ENCODE measurements at places on chromosomes 6 and 20. TPM values are rescaled to one million over a fixed set of nuclear protein-coding genes. Genes with fewer than 3 reads are reported as not detected.

DNA sequence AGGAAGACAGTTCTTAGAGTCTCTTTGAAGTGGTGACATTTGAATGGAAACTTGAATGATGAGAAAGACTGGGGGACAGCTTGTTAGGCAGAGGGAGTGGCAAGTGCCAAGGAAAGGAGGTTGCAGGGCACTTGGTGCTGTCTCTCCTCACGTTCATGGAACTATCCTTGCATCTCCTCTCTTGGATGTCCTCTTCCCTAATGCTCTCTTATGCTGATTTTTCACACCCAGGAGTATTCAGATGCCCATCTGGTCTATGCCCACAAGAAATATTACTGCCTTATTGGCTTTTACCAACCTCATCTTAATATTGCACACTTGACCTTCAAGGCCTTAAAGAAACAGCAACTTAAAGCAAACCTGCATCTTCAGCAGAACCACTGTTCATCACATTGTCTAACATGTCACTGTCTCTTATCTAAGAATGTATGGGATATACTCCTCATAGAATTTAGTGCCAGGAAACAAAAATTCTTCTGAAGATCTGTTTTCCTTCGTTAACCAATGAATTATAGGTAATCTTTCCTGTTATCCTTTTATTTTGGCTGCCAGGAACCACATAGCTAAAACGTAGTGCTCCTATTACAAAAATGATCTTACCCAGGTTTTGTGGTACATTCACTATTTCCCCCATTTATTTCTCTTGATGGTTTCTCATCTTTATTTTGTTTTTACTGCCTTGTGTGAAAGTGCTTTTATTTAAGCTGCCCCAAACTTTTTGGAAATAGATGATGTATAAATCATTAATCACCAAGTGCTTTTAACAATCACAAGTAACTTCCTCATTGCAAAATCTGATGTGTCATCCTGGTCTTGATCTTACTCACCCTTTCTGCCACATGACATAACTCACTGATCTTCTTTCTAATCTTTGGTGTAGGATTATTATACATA lies 12.8 kb downstream of the RGS17 start:
- no peak for DNase-seq

GRCh38 chr6:135086414-135086764 lies 31.8 kb upstream of the HBS1L start:
- DNase-seq, result no peak

NR2E1 gene
- polyA plus RNA-seq, result 3.0 TPM

PRSS16 gene
- polyA plus RNA-seq, result 24.8 TPM

DNA sequence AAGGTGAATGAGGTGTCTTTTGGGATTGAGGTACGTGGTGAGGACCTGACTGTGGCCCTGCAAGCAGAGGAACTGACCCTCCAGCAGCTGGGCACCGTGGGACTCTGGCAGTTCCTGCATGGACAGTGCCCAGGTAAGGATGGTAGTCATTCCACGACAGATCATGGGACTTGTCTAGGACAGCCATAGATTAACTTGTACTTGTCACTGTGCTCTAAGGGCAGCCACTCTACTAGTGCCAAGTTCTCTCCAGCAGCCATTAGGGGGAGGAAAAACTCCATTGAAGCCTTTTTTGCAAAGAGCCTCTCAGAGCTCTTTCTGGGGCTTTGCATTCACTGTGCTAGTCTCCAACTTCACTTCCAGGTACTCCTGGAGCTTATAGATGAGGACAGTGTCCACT lies 20.4 kb downstream of the TAF11 start:
- no peak for DNase-seq

DNA sequence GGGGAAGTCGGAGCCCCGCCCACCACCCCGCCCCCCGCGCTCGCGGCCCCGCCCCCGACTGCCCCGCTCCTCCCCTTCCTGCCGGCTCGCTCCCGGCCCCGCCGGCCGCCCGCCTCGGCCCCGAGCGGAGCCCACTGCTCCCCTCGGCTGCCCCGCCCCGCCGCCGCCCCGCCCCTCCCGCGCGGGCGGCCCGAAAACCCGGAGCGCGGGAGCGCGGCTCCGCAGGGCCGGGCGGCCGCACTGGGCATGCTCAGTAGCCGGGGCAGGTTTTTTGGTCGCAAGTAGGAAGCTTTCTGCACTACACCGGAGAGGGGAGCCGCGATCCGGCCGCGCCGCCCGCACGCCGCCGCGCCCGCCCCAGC lies at the start of gene CDYL:
TSS of gene CDYL (plus strand) at position 274 of the 362 bp plus-strand sequence. CDS start 380 bp downstream, outside the sequence.
- DNase-seq, result peak; percentile 95

DNA sequence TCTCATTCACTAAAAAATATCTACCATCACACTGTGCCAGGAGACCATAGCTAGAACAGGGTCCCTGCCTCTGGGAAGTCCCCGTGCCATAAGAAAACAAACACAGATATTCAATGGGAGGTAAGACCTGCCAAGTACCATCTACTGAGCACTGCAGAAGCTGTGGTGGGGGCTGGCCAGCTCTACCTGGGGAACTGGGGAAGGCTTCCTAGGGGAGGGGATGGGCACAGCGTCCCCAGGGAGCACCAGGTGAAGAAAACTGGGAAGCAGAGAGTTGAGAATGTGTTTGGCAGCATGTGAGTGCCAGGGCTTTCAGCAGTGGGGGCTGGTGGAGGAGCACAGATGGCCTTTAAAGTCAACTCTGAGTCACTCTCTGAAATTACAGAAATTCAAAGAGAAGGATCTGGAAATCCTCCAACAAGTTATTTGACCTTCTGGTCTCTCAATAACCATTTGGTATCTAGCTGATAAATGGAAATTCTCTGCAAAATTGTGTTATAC lies 85.2 kb downstream of the SHLD1 start:
- DNase-seq, result no peak

GRCh38 chr20:20363434-20363798 lies 4.5 kb upstream of the INSM1 start:
- no peak for DNase-seq

CRISP2 gene
- polyA plus RNA-seq, result not detected

BHLHE23 gene
- polyA plus RNA-seq, result not detected

TGIF2 gene
- 1.9 TPM for polyA plus RNA-seq

HLA-DMA gene
- 27.3 TPM for polyA plus RNA-seq

DNA sequence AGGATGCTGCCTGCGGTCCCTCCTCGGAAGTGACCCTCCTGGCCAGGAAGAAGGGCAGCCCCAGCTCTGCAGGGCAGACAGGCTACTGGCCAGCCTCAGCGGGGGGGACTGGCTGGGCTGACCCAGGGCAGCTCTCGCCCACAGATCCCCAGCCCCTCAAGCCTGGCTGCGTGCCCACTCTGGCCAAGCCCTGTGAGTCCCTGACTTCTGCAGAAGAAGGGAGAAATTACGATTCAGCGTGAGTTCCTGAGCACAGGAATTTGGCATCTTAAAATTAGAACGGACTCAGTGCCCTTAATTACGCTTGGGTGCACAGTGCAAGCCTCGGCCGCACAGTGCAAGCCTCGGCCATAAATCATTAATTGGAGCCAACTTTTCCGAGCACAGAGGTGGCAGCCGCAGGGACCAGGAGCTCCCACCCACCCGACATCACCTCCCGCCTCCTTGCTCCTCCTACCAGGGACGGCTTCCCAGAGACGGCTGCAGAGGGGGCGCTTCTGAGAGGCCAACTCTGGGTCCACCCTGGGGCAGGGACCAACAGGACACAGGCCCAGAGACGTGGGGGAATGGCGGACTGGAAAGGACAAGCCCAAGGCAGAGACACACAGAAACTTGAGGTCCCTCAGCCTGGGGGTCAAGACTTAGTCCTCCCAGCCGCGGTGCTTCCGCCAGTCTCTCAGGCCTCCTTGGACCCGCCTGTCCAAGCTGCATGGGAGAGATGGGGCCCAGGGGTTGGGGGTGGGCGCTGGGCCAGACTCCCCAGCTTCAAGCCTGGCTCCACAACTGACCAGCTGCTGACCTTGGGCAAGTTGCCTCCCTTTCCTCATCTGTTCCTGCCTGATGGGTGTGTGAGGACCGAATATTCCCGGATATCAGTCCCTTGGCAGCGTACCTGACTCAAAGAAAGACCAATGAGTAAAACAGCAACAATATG lies 165.4 kb downstream of the TAF4 start:
- DNase-seq, result no peak

DNA sequence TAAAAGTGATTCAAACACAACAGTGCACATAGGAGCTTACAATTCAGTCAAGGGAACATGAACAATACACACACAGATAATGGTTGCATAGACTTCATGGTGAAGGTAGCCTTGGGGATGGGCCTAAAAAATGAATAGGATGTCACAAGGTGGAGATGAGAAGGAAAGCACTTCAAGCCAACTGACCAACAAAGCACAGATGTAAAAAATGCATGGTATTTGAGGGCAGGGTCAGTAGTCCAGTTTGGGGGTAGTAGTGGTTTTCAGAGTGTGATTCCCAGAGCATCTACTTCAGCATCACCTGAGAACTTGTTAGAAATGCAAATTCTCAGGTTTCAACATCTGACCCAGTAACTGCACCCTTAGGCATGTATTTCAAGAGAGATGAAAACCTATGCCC lies 88.9 kb downstream of the PERP start:
- no peak for DNase-seq

HAO1 gene
- not detected for polyA plus RNA-seq

GRCh38 chr20:25245461-25245860 lies 2.4 kb upstream of the PYGB start:
- no peak for DNase-seq

HLA-DRB1 gene
- polyA plus RNA-seq, result 20.2 TPM

C6orf58 gene
- polyA plus RNA-seq, result not detected

FITM2 gene
- 7.6 TPM for polyA plus RNA-seq

GRCh38 chr6:35084511-35085203 lies 56.5 kb downstream of the TCP11 start:
- no peak for DNase-seq

ELOVL2 gene
- polyA plus RNA-seq, result 25.3 TPM

GRCh38 chr6:24214984-24215383 lies 89.0 kb downstream of the NRSN1 start:
- DNase-seq, result no peak

GRCh38 chr6:12238219-12238618 lies 51.9 kb upstream of the EDN1 start:
- no peak for DNase-seq

HTR1B gene
- polyA plus RNA-seq, result 0.48 TPM

DNA sequence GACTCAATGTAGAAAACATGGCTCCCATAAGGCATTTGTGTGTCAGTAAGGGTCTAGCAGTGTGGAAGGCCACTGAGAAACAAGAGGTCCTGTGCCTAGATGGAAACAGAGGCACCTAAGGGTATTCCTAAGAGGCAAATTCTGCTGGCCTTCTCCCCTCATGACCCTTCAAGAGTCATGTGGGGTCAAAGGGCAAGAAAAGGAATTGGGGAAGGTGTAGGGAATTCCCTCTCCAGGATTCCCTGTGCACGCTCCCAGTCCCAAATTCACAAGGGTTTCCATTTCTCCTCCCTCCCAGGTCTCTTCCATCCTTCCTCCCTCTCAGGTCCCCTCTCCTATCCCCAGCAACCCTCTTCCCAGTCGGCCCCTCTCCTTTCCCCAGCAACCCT lies 568 bp downstream of the AGPAT1 start:
- DNase-seq, result no peak

GABRR2 gene
- not detected for polyA plus RNA-seq

DNA sequence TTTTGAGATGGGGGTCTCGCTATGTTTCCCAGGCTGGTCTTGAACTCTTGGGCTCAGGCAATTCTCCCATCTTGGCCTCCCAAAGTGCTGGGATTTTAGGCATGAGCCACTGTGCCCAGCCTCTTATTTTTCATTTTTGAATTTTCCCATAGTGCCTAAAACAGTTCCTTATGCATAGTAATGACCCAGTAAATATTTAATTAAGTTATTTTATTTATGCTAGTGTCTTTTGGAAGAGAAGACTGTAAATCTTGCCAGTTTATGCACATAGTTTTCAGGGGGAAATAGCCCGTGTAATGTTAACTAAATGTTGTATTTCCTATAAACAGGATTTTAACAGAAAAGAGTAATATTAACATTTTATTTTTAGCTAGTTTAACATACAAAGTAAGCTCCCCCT lies 60.3 kb downstream of the AFG1L start:
- no peak for DNase-seq

DNA sequence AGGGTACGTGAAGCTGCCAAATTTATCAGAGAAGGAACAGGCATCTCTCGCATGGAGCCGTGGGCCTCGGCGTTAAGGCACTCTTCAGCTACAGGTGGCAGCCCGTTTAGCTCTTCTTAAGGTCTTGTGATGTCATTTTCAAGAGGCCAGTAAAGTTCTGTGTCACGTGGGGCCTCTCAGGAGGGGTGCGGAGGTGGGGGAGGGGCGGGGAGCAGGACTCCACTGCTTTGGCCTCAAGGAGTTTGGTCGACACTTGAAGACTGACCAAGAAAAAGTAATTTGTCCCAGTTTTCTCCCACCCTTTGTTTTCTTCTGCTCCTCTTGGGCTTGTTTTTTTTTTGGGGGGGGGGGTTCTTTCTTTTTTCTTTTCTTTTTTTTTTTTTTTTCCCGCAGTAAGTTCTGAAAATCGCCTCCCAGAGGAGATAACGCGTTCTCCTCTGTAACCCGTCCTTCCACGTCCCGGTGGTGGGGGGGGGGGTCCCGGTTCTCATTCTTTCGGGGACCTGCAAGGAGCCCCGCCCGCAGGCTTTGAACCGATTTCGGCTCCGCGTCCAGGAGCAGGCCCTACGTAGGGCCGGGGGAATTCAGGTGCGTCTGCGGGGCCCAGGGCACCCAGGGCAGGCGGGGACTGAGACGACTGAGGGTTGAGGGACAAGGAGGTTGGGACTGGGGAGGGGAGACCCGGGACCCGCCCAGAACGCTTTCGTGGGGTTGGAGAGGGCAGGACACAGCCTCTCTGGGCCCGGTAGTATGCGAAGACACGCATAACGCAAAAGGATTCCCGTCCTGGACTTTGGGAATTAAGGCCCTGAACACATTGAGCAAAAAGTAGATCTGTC lies 26.0 kb downstream of the GPX6 start:
- DNase-seq, result peak; percentile 20

GRCh38 chr6:108331982-108332381 lies 37.1 kb downstream of the AFG1L start:
- DNase-seq, result no peak

DNA sequence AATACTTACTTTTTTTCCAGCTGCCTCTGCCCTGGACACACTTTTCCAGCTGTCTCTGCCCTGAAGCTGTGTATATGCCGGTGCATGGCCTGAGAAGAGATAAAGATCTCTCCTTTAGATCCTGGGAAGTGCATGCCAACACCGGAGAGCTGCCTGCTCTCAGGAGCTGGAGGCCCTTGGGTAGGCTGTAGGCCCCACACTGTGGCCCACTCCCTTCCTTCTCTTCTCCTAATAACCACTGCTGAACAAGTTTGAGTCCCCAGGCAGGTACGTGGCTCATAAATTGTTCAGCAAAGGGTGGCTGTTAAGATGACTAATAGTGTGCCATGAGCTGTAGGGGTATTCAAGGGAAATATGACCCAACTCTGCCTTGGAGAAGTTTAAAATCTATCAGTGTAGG lies 102.5 kb downstream of the CD24 start:
- DNase-seq, result no peak

DNA sequence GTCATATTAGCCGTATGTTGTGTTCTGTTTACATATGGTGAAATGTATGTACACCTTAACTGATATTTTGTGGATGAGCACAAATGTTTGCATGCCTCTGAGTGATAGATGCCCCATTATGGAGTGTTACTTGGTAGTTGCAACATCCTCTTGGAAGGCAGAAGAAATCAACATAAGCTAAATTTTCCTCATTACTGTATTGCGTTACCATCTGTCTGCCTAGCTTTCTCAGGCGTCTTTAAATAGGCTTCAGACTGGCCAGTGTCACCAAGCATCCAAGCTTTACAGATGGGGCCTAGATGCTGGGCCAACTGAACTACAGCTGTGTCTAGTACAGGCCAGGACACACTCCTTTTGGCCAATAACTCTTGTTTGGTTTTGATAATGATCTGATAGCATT lies 250.6 kb downstream of the SAMD5 start:
- DNase-seq, result peak; percentile 93
